ENCODE measurements at places on chromosomes 6 and 20.
A peak's percentile ranks its signal among the peaks of the same experiment; 100 is the strongest.

GRCh38 chr6:131281471-131282270, 146.4 kb downstream of the AKAP7 start:
- peak; percentile 77 for DNase-seq

DNA sequence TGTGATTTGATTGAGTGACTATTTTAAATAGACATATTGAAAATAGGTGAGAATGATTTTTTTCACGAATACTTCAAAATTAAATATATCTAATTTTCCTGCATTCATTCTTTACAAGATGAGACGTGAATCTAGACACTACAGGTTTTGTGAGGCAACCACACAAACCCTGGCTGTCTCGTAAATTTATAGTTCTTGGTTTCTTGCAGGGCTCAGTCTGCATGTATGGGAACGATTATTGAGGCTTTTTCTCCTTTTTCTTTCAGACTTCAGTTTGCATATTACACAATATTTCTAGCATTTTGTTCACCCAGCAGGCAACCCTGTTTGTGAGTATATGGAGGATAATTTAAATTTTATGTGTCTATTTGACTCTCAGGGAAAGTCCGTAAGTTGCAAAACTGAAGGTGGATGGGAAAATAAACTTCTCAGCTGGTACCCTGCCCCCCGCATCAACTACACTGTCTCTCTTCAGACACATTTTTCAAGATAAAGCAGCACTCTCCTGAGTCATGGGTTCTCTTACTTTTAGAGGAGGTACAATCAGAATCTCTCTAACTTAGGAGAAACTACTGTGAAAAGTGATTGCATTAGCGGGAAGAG, 1349.3 kb downstream of the GRIK2 start:
- no peak for DNase-seq

- DNase-seq: no peak
Observed at GRCh38 chr6:150499882-150500312, 99.8 kb upstream of the PLEKHG1 start.

DNA sequence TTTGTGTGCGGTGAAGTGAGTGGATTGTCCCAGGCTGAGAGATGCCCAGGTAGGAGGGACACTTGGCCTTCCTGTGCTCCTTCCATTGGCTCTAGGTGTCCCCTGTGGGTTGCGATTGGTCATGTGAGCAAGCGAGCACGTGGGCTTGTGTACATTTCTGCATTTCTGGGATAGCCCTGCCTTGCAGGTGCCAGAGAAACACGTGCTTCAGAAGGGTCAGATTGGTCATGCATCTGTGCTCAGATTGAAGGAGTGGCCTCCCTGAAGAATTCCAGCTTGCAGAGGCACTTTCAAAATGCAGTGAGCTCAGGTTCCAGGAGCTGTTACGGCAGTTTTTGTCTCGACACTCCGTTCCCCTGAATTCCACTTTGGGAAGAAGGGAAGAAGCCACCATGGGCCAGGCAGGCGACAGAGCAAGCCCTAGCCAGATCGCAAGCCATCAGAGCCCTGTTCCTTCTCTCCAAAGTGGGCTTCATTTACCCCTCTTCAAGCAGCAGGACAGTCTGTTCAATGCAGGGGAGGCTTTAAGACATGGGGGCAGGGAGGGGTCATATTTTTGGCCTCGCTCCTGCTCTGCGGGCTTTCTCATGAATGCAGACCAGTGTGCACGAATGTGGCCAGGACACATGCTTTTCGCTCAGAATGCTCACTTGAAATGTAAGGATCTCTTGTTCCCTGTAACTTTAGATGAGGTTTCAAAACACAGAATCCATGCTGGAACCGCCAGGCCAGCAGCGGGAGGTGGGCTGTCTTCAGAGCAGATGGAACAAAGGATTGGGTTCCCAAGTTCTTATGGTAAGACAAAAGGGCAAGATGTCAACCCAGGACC, 78.6 kb upstream of the AKAP12 start:
- DNase-seq: no peak

DNA sequence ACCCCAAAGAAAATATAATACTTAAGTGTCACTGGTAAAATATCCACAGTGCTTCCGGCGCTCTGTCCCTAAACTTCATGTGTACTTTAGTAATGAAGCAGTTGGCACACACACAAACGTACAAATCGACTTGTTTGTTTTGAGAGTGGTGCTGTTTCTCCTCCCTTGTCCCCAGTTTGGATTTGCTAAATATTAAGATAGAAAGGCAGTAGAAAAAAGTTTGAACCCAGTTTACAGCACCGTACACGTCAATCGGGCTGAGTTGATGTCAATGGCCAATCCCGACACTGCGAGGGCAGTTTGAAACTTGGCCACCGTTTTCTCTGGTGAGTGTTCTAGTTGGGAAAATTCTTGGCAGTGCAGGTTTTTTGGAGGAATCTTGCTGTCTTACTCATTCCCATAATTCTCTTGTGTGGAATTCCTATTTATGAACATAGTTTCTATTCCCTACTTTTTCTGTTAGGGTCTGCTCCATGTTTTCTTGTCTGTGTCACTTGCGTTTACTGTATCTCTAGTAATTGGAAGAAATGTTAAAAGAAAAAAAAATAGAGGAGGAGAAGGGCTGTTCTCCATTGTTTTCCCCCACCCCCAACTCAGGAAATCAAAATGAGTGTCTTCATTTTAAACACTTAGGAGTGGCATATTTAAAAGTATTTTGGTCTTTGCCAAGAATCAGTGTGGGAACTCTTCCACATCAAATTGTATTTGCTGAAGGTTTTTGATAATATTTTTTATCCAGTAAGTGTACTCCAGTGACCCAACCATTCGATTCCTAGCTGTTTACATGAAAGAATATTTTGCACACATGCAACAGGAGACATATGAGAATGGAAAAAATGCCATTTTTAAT, 72.3 kb downstream of the OR2B2 start:
- peak; percentile 20 for DNase-seq

DNA sequence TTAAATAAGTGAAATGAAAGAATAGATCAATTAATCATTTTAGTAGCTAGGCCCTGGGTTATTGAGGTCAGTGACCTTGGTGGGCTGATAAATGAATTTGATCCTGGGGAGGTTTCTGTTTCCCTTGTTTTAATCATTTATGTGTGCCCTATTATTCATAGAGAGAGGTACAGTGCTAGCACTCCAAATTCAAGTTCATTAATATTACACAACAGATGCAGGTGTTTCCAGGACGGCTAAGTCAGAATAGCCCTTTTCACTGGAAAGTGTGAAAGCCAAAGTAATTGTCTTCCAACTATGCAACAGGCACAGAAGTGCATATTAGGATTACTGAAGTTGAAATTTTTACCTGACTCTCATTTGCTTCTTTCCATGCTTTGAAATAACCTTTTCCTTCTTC, 61.7 kb upstream of the SGK1 start:
- DNase-seq: no peak

GRCh38 chr6:123812621-123813020, 9.0 kb downstream of the NKAIN2 start:
- no peak for DNase-seq

- DNase-seq: no peak
Observed at GRCh38 chr6:161130967-161131766, 139.6 kb downstream of the MAP3K4 start.

DNA sequence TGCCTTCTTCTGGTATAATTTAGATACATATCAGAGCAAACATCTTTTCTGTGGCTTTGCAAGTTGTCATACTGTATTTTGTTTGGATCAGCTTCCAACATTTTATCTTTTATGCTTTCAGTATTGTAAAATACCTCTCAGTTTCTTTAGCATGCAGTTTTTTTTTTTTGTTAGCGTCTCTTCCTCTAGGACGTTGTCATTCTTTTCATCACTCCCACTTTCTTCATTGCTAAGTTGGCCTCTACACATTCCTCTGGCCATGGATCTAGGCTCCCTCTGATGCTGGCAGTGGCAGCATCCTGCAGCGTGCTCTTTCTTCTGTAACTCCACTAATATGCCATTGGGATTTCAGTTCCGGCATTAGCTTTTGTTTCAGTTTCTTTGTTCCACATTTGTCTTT, 21.7 kb downstream of the RPRD1B start:
- no peak for DNase-seq

GRCh38 chr20:50565383-50565782, 55.2 kb downstream of the PTPN1 start:
- DNase-seq: no peak

DNA sequence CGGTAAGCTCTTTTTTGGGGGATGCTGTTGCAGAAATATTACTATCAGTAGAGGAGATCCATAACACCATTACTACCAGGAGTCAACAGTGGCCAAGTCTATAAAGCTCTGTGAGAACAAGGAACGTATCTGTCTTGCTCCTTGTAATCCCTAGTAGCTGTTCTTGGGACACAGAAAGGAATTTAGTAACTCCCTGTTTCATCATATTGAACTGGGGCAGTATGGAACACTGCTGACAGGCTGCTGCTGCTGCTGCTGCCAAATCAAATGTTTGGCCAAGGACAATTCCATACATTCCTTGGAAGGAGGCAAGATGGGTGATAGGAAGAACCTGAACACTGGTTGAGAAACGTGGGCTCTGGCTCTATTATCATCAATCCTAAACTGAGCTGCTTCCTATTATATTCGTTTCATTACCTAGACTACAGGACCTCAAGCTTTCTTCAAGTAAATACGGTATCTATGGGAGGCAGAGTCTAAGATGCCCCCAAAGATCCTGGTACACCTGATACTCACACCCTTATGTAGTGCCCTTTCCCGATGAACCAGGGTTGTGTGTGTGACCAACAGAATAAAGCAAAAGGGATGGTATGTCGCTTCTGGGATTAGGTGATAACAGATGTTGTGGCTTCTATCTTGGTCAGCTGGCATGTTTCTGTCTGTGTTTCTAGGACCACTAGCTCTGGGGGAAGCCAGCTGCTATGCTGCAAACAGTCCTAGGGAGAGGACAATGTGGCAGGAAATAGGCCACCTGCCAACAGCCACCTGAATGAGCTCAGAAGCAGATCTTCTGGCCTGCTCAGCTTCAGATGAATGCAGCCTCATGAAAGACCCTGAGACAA, 39.5 kb downstream of the ELOVL5 start:
- DNase-seq: peak; percentile 48

- no peak for DNase-seq
Observed at GRCh38 chr20:36063916-36064657, 90.5 kb upstream of the EPB41L1 start.

GRCh38 chr20:13865791-13866351, 81.0 kb downstream of the NDUFAF5 start:
- DNase-seq: no peak

GRCh38 chr6:162852840-162853577, 125.2 kb downstream of the PACRG start:
- DNase-seq: no peak

- no peak for DNase-seq
Observed at GRCh38 chr6:46052479-46052878, 36.8 kb upstream of the CLIC5 start.

- no peak for DNase-seq
Observed at GRCh38 chr20:55777641-55778040, 227.7 kb downstream of the CBLN4 start.

GRCh38 chr6:287489-287860, 4.8 kb upstream of the DUSP22 start:
- DNase-seq: no peak

DNA sequence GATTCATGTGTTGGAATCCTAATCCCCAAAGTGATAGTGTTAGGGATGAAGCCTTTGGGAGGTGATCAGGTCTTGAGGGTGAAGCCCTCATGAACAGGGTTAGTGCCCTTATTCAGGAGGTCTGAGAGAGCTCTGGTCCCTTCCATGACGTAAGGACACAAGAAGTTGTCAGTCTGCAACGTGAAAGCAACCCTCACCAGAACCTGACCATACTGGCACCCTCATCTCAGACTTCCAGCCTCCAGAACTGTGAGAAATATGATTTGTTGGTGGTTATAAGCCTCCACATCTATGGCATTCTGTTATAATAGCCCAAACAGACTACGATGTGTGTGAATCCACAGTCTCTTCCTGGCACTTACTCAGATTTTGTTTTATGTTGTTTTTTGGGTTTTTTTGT, 90.7 kb downstream of the TRERF1 start:
- no peak for DNase-seq

DNA sequence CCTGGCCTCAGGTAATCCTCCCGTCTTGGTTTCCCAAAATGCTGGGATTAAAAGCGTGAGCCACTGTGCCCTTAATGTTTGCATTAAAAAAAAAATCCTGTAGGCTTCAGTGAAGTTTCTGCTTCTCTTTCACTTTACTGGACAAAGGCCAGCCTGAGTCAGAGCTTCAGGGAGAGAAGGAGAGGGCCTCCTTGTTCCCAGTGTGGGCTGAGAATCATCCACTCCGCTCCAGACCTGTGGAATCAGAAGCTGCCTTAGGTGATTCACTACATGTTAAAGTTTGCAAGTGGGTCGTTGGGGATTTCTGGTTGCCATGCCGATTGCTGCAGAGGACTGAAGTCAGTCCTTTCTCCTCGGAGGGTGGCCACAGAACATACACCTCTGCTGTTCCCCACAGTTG, 113.3 kb upstream of the EEF1E1 start:
- DNase-seq: no peak

- no peak for DNase-seq
Observed at GRCh38 chr6:112802144-112802543, 455.0 kb downstream of the RFPL4B start.

- DNase-seq: no peak
Observed at GRCh38 chr6:77837034-77837784, 184.4 kb downstream of the MEI4 start.

DNA sequence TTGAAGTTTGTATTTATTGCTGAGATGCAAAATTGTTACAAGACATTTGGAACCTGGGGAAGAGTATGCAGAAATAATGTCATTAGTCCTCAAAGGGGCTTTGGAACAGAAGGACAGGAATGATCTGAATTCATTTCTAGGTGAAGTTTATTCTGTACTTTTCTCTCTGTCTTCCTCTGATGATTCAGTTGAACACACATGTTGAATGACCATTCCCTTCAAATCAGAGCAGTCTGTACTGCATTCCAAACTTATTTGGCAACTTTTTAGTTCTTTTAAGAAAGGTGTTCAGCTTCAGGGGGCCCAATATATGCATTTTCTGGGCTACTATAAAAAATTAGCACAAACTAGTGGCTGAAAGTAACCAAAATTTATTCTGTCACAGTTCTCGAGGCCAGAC, 213.9 kb upstream of the LAMP5 start:
- no peak for DNase-seq

DNA sequence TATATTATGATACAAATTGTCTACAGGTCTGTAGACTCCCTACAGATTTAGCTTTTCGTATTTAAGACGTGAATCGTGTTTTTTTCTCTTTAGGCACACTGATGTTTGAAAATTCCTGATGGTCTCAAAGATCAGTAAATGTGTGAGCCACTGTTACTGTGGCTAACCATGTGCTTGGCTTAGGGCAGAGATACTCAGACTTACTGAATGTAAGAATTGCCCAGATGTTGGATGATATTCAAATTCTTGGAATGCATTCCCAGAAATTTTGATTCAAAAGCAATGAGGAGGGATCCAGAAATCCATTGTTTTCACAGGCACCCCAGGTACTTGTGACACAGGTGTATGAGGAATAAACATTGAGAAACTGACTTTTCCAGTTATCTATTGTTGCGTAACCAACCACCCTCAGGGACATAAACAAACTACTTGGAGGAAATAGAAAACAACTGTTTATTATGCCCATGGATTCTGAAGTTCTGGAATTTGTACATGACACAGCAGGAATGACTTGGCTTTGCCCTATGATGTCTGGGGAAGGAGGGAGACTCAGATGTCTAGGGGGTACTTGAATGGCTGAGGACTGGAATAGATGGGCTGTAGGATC, 339.6 kb upstream of the CITED2 start:
- DNase-seq: no peak

Data from CD4-positive, alpha-beta memory T cell (primary cell).